ENCODE measurements at places on chromosomes 2 and 18. TPM values are rescaled to one million over a fixed set of nuclear protein-coding genes. Genes with fewer than 3 reads are reported as not detected.

LRP1B gene
- 0.13 TPM for total RNA-seq

TUBA3E gene
- total RNA-seq, result not detected

MRPL44 gene
- total RNA-seq, result 25.1 TPM

PDE11A gene
- total RNA-seq, result under 0.01 TPM

ATP6V1C2 gene
- not detected for total RNA-seq

HOXD13 gene
- not detected for total RNA-seq

ALK gene
- not detected for total RNA-seq

ETAA1 gene
- total RNA-seq, result 16.4 TPM

VSNL1 gene
- 0.06 TPM for total RNA-seq

KYNU gene
- total RNA-seq, result 0.92 TPM

REG3G gene
- not detected for total RNA-seq

CABYR gene
- total RNA-seq, result 1.5 TPM

LRRTM4 gene
- total RNA-seq, result not detected

IL1A gene
- 0.13 TPM for total RNA-seq

LIPG gene
- 0.40 TPM for total RNA-seq

GPR45 gene
- total RNA-seq, result not detected

C2orf49 gene
- total RNA-seq, result 16.1 TPM

PIEZO2 gene
- 0.31 TPM for total RNA-seq

IL1RL1 gene
- total RNA-seq, result 1.1 TPM

ASXL3 gene
- total RNA-seq, result 0.13 TPM

RETREG2 gene
- 72.9 TPM for total RNA-seq

CAMKMT gene
- 15.7 TPM for total RNA-seq

FN1 gene
- total RNA-seq, result 7,001 TPM

IL36G gene
- total RNA-seq, result not detected

CRYBA2 gene
- total RNA-seq, result not detected

SPATA3 gene
- total RNA-seq, result not detected

IL1RL2 gene
- total RNA-seq, result 2.2 TPM

UGT1A5 gene
- not detected for total RNA-seq

ZAP70 gene
- total RNA-seq, result not detected

CTNNA2 gene
- total RNA-seq, result not detected

GULP1 gene
- 62.0 TPM for total RNA-seq

Data from aortic smooth muscle cell (primary cell).